ENCODE measurements at places on chromosomes 16 and 17. TPM values are rescaled to one million over a fixed set of nuclear protein-coding genes. Genes with fewer than 3 reads are reported as not detected.

The ZNF469 gene
- 0.43 TPM for total RNA-seq

The TNP2 gene
- not detected for total RNA-seq

The ASGR1 gene
- total RNA-seq, result 9.7 TPM

The KRTAP2-2 gene
- total RNA-seq, result not detected

The TMEM92 gene
- 1.8 TPM for total RNA-seq

The CD300E gene
- not detected for total RNA-seq

The KRT15 gene
- total RNA-seq, result 840 TPM

- H3K27me3 ChIP-seq, result no peaks in the 10 kb centered on the region
- peaks cover 62% of the 10 kb centered on the region for H3K4me1 ChIP-seq
- peak overlapping the region; percentile 53 for H3K4me3 ChIP-seq
- peaks cover 11% of the 10 kb centered on the region for H3K36me3 ChIP-seq
- H3K27ac ChIP-seq, result peak overlapping the region; percentile 69
These were observed 8.1 kb downstream of the ZCCHC14 start for GRCh38 chr16:87484487-87485331.

DNA sequence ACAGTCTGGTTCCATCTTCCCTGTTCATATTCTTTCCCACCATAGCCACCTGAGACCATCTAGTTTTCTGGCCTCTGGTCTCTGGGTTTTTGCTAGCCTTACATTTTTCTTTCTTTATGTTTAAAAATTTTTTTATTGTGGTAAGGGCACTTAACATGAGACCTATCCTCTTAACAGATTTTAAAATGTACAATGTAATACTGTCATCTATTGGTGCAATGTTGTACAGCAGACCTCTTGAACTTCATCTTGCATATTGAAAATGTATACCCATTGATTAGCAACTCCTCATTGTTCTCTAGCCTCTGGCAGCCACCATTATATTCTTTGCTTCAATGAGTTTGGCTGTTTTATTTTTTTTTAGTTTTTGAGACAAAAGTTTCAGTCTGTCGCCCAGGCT, 39.2 kb downstream of the ITGAM start:
- H3K36me3 ChIP-seq, result no peaks in the 10 kb centered on the region
- H3K27me3 ChIP-seq, result peaks cover 28% of the 10 kb centered on the region
- DNase-seq, result no peak

DNA sequence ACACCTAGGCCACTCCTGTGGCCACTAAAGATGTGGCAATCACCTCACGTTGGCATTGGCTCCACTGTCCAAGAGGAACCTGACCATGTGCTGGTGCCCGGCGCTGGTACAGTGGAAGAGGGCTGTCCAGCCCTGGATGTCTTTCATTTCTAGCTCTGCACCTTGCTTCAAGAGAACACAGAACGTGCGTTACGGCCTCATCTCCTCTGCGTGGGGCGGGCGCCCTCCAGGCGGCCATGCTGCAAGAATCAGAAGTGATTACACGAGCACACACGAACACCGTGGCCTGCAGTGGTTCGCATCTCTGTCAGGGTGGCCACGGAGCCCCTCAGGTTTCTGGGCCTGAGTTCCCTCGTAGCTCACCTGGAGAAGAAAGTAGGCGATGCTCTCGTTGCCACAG, 7.5 kb downstream of the ANKS3 start:
- H3K36me3 ChIP-seq, result no peaks in the 10 kb centered on the region
- no peak for DNase-seq
- H3K4me3 ChIP-seq, result no peak overlapping the region
- no peak overlapping the region for H3K27ac ChIP-seq
- no peaks in the 10 kb centered on the region for H3K27me3 ChIP-seq
- H3K4me1 ChIP-seq, result no peaks in the 10 kb centered on the region

- peak overlapping the region; percentile 96 for H3K27ac ChIP-seq
- H3K27me3 ChIP-seq, result peaks cover 13% of the 10 kb centered on the region
- H3K4me1 ChIP-seq, result peaks cover 46% of the 10 kb centered on the region
- peaks cover 3% of the 10 kb centered on the region for H3K36me3 ChIP-seq
- peak overlapping the region; percentile 98 for H3K4me3 ChIP-seq
These were observed 654 bp downstream of the LASP1 start for GRCh38 chr17:38870259-38871165.

- H3K27me3 ChIP-seq, result no peaks in the 10 kb centered on the region
- no peak overlapping the region for H3K27ac ChIP-seq
- no peak overlapping the region for H3K4me3 ChIP-seq
- H3K4me1 ChIP-seq, result no peaks in the 10 kb centered on the region
These were observed 35.9 kb downstream of the TMEM11 start for GRCh38 chr17:21177854-21178600.

GRCh38 chr16:15973421-15973820, 24.0 kb downstream of the ABCC1 start:
- no peak for DNase-seq
- H3K27me3 ChIP-seq, result no peaks in the 10 kb centered on the region
- H3K4me3 ChIP-seq, result no peak overlapping the region
- H3K27ac ChIP-seq, result no peak overlapping the region
- H3K4me1 ChIP-seq, result no peaks in the 10 kb centered on the region

DNA sequence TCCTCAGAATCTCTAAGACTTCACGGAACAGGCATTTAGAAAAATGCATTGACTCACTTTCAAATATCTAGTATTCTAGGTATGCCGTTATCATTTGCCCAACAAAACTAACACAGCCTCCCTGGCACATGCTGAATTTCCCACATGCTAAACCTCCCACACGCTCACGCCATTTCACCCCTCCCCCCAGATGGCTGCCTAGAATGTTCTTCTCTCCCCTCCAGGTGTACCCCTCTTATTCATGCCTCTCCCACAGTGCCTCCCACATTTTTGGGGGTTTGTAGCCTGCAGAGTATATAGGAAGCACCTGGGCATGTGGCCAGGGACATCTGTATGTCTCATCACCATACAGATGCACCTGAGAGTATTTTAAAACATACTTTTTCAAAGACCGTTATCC, 38.2 kb upstream of the ICAM2 start:
- H3K4me1 ChIP-seq, result peaks cover 9% of the 10 kb centered on the region
- peaks cover 15% of the 10 kb centered on the region for H3K36me3 ChIP-seq
- no peak overlapping the region for H3K4me3 ChIP-seq
- no peak for DNase-seq
- H3K27ac ChIP-seq, result no peak overlapping the region
- no peaks in the 10 kb centered on the region for H3K27me3 ChIP-seq

DNA sequence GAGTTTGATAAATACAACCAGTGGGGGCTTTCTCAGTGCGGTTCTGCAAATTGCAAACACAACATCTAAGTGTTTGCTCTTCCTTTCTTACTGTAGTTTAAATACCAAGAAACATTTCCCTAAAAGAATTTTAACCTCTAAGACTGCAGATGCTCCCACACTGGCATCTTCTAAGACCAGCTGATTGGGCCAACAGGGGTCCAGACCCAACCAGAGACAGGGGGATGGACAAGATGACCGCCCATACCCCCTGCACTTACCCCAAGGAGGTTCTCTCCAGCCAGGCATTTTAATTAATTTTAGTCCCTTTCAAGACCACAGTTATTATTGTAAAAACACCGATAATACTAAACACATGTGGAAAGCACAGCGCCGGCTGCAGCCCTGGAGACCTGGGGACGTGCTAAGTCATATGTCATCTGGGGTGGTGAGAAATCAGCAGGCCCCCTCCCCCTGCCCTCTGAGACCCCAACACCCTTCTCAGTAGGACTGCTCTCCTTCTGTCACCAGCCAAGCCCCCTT, 242.3 kb downstream of the SOX9 start:
- peaks cover 8% of the 10 kb centered on the region for H3K36me3 ChIP-seq
- H3K4me3 ChIP-seq, result no peak overlapping the region
- H3K4me1 ChIP-seq, result peaks cover 46% of the 10 kb centered on the region
- no peak for DNase-seq

DNA sequence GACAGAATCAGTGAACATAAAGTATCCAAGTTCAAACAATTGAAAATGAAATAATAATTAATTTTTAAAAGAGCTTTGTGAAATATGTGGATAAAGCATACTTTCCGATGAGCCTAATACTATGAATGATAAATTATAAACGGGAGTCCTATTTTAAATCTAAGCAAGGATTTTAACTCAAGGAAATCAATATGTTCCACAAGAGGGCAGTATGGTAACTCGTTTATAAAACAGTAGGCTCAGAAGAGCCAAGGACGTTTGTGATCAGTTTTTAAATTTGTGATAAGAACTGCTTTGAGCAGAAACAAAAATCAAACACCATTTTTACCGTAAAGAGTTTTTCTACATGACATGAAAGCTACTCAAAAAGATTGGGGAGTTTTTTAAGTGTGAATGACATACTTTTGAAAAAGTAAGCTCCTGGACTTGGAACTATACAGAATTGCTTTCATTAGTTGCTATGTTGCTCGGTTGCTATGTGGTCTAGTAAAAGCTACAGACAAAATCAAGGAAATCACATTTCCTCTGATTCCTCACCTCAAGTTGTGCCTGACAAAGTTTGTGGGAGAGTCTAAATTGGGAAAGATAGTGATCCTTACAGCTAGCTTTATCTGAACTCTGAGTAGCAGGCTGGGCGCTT, 11.8 kb upstream of the TEKT1 start:
- H3K4me3 ChIP-seq, result no peak overlapping the region
- no peak overlapping the region for H3K27ac ChIP-seq
- H3K4me1 ChIP-seq, result no peaks in the 10 kb centered on the region
- peaks cover 84% of the 10 kb centered on the region for H3K27me3 ChIP-seq
- no peaks in the 10 kb centered on the region for H3K36me3 ChIP-seq

DNA sequence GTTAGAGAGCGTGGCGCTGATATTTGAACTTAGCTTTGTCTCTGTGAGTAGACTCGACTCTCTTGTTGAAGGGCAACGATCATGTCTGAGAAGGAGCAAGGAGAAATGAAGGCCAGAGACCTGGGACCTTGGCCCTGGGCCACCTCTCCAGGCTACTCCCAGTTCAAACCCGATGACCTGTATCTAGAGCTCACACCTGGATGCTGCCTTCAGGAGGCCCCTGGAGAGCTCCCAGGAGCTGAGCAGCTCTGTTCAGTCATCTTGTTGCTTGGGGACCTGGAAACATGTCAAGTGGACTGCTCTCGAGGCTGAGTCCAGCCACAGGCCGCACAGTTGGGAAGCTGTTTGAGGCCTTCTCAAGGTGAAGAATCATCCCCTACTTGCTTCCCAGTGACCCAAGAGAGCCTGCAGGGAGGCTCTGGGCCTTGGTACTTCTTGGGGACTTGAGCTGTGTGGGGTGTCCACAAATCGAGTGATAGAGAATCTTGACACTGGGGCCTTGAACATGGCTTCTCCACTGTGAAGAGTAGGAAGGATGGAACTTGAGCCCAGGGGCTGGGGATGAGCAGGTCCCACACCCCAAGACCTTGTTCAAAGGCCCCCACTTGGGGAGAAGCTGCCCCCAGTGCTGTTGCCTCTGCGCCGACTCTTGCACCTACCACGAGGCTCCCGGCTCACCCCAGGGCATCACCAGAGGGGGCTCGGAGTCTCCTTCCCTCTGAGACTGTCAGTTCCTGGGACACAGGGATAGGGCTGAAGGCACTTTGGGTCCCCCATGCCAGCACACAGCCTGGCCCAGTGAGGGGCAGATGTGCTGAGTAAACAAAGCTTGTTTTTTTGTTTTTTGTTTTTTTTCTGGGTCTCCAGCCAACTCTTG, 112.1 kb downstream of the IRX5 start:
- no peak overlapping the region for H3K27ac ChIP-seq
- H3K27me3 ChIP-seq, result peaks cover 58% of the 10 kb centered on the region
- H3K4me3 ChIP-seq, result no peak overlapping the region
- H3K36me3 ChIP-seq, result no peaks in the 10 kb centered on the region
- no peak for DNase-seq
- H3K4me1 ChIP-seq, result peaks cover 31% of the 10 kb centered on the region

DNA sequence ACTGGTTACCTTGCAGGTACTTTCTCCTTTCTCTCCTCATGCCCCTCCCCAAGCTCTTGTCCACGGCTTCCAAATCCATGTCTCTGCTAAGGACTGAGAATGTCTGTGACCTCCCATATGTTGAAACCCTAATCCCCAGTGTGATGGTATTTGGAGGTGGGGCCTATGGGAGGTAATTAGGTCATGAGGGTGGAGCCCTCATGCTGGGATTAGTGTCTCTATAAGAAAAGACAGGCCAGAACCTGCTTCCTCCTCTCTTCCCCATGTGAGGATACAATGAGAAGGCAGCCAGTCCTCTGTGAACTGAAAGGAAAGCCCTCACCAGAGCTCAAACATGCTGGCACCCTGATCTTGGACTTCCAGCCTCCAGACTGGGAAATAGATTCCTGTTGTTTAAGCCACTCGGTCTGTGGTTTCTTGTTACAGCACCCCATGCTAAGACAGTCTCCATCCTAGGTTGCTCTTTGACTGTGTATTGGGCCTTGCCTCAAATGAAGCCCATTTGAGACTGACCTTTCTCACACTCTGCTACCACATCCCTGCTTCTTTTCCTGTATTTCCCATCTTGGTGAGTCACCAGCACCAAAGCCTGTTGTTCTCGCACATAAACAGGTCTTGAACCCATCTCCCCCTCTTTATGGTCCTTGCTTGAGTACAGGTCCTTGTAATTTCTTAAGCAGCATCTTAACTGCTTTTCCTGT, 135.0 kb downstream of the CDK5R1 start:
- no peak for DNase-seq
- H3K36me3 ChIP-seq, result no peaks in the 10 kb centered on the region
- no peaks in the 10 kb centered on the region for H3K27me3 ChIP-seq
- peaks cover 3% of the 10 kb centered on the region for H3K4me1 ChIP-seq
- H3K4me3 ChIP-seq, result no peak overlapping the region
- no peak overlapping the region for H3K27ac ChIP-seq

GRCh38 chr17:81821147-81821546, 11.9 kb downstream of the MCRIP1 start:
- no peak overlapping the region for H3K27ac ChIP-seq
- no peak for DNase-seq
- H3K36me3 ChIP-seq, result no peaks in the 10 kb centered on the region
- no peak overlapping the region for H3K4me3 ChIP-seq
- H3K27me3 ChIP-seq, result peaks cover 4% of the 10 kb centered on the region
- peaks cover 10% of the 10 kb centered on the region for H3K4me1 ChIP-seq

DNA sequence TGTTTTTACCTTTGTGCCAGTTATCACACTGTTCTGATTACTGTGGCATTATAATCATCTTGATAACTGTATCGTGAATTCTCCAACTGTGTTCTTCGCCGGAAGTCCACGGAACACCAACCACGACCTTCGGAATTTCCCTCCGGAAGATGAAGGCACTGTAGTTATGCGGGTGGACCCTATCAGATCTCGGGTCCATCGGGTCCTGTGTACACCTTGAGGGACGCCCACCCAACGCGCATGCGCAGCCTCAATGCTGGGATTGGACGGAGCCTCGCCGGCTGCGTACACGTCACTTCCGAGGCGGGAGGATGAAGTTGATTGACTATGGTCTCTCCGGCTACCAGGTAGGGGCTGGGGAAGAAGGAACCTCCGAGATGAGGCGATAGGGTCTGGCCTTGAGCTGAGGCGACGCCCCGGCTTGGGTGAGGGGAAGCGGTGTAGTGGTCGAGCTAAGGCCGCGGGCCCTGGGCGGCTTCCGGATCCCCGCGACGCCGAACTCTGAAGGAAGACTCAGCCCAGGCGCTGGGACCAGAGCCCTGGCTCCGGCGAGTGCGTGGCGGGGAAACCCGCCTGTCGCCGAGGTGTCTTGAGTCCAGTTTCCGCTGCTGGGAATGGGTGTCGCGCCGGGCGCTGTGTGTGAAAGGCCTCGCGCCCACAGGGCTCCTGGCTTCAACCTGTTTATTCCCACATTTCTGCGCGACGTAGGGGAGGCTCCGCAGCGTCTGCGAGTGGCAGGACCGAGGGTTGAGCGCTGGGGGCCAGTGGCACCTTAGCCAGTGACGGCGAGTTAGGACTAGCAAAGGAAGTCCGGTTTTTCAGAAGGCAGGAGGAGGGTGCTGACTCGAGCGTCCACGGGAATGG, at the start of gene DHRS7B:
Gene DHRS7B, plus strand, starts transcription at position 320 of the 864 bp plus-strand sequence. Its CDS starts 8 bp downstream, at position 328.
- H3K36me3 ChIP-seq, result peaks cover 1% of the 10 kb centered on the region
- peak; percentile 98 for DNase-seq
- peaks cover 5% of the 10 kb centered on the region for H3K4me1 ChIP-seq
- peak within 1 kb of the TSS; percentile 95 for H3K27ac ChIP-seq

GRCh38 chr17:11924076-11924475, 73.2 kb downstream of the ZNF18 start:
- no peak for DNase-seq
- no peak overlapping the region for H3K27ac ChIP-seq
- H3K4me3 ChIP-seq, result no peak overlapping the region
- H3K27me3 ChIP-seq, result peaks cover 5% of the 10 kb centered on the region
- H3K36me3 ChIP-seq, result peaks cover 4% of the 10 kb centered on the region
- H3K4me1 ChIP-seq, result no peaks in the 10 kb centered on the region

All from type B pancreatic cell (in vitro differentiated cells).